T-helper 1 cell (primary cell): ENCODE measurements at places on chromosomes 2 and 18.

- DNase-seq: no peak
Observed at GRCh38 chr2:9388950-9389911, 34.1 kb downstream of the ITGB1BP1 start.

- no peak for DNase-seq
Observed at GRCh38 chr2:205770577-205770976, 88.3 kb downstream of the NRP2 start.

DNA sequence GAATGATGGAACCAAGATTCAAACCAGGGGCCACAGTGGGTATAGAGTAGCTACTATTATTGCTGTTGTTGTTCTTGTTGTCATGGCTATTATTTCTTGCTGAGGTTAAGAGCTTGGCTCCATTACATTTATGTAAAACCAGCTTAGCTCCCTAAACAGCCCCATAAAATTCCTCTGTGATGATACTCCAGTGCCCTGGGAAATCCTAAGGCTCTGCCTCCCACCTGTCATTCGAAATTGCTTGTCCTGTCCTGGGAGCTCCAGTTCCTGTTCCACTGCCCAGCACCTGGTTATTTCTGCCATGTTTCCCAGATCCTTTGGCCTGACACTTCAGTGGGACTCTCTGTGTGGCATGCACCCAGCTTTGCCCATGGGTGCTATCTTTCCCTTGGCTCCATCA, 27.8 kb upstream of the NCOA1 start:
- DNase-seq: no peak

GRCh38 chr2:156332284-156332533, 312 bp downstream of the NR4A2 start:
- no peak for DNase-seq

DNA sequence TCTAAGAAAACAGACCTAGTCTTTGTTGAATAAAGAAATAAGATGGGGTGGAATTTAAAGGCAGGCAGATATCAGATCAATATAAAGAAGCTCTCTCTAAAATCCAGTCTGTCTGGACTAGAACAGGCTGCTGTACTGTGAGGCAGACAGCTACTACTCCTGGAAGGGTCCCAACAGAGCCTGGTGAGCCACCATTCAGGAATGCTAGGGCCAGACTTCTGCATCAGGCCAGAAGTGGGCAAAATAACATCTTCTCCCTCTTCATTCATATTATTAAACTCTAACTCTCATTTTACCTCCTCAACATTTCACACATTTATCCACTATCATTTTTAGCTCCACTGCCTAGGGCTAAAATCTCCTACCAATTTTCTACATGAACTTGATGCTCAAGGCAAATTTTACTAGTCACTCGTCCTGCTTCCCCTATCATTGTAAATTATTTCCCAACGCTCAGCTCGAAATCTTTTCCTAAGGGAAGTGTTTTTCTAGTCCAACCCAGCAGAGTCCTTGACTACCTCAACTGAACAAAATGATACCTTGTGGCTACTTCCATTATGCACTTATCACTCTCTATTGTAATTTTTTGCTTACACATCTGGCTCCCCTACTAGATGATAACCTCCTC, 45.2 kb upstream of the GLS start:
- no peak for DNase-seq

DNA sequence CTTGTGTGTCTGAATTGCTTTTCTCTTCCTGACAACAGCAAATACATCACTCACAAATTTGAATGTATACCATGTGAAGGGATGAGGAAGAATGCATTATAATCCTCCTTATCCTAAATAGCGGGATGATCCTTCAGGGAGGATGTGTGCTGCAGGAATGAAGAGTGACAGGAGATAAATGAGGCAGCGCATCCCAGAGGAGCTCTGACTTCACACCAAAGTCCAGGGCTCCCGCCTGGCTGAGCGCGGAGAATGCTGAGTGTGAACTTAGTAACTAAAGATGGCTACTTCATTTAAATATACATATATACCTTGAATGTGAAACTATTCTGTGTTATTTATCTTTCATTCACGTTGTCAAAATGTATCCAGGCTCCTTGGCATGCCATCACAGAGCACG, 145.2 kb upstream of the TPO start:
- DNase-seq: no peak

DNA sequence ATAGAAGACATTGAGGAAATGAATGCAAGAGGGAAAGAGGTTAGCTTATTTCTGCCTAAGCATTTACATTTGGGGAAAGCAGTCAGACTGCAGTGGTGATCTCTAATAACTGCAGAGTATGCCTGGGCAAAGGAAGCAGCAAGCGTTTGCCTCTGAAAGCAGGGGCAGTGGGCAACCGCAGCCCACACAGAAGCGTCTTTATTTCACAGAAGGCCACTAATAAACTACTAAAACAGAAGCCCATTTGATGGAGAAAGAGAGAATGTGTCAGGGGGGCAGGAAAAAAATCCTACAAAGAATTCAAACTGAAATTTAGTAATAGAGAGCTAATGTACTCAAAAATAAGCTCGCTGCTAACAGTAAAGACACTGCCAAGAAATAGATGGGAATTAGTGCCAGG, 53.1 kb downstream of the LRRTM4 start:
- no peak for DNase-seq
